NCI-H345 (cell line): ENCODE measurements at places on chromosomes 12 and 14.

- no peak for DNase-seq
Measured at GRCh38 chr12:132672116-132672515, 15.0 kb downstream of the POLE start.

GRCh38 chr12:108438667-108439066, 76.4 kb upstream of the FICD start:
- no peak for DNase-seq

DNA sequence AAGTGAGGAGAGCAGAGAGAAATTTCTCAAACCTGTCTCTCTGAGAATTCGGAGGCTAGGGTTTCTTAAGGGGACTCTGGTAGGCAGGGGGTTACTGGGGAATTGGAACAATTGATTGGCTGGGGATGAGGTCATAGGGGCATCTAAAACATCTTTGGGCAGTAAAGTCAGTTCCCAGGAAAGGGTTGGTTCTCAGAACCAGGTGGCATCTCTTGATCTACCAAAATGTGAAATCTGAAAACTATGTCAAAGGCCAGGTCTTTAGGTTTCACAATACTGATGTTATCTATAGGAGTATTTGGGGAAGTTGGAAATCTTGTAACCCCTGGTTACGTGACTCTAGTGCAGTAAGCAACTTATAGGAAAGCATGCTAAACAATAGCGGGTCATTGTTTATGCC, 6.9 kb downstream of the C12orf75 start:
- no peak for DNase-seq

- no peak for DNase-seq
Measured at GRCh38 chr12:8946733-8947132, 2.7 kb downstream of the M6PR start.

GRCh38 chr12:120473807-120474615, 4.5 kb upstream of the SRSF9 start:
- no peak for DNase-seq

- no peak for DNase-seq
Measured at GRCh38 chr14:81396113-81396512, 4.0 kb downstream of the STON2 start.

DNA sequence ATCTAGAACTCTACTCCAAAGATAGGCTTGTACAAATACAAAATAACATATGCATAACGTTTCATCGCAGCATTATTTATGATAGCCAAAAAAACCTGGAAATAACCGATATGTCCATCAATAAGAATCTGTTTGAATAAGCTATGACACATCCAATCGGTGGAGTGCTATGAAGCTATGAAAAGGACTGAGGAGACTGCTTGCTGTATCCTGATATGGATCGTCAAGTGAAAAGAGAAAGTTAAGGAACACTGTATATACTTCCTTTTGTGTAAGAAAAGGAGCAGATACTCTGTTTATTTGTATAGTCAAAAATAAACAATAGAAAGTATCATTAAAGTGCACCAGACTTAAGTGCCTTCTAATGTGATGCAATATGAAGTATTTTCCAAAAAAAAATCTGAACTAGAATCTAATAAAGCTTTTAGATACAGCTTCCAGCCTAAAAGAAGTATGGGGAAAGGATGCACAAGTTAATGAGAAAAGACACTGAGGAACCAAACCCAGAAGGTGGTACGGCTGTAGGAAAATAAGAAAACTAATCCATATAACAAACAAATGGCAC, 645 bp upstream of the KLHDC1 start:
- DNase-seq: no peak

DNA sequence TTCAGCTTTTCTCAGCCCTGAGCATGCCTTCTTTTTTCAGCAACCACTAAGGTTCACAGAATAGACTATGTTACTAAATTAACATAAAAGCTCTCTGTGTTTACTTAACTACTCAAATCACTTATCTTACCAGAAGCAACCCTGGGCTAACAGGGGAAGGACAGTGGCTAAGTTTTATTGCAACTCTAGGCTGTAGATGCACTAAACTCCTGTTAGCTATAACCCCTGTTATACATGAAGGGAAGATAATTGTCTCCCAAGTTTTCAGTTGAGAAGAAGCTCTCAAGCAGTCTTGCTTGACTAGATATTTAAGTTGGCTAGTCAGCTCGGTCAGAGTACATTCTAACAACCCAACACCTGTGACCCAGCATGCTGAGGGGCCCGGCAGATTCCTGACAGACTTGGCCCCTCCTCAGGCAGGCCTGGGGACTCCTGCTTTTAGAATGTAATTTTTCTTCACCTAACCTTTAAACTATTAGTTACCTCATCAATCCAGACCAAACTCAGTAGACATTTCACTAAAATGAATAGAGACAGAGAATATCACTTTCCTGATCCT, 464.5 kb downstream of the EGLN3 start:
- DNase-seq: no peak

DNA sequence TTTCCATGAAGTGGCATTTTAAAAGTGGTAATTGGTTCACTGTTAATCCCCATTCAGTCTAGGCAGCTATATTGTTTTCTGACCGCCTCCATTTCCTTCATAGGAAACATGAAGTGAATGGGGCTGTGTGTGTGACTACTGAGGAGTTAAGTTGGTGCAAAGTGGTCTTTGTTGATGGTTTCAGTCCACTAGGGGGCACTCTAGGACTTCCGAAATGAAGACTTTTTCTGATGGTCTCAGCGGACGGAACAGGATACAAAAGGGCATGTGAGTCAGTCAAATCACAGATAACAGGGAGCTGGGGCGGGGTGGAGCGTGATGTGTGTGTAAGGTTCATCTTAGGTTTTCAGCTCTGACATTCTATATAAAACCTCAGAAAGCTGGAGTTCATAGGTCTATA, 240.1 kb upstream of the OR4E1 start:
- DNase-seq: peak; percentile 36

DNA sequence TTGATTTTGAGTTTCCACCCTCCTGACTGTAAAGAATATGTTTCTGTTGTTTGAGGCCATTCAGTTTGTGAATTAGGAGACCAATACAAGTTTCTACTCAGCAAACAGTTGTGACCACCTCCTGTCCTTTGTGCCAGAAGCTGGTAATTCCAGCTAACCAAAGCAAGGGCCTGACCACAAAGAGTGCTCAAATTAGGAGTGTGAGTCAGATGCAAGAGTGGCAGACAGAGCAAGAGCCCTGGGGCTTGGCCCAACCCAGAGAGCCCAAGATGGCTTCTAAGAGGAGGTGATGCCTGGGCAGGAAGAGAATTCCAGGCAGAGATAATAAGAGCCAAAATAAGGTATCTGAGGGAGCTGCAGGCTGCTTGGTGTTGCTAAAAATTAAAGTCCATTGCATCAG, 77.7 kb upstream of the C14orf132 start:
- DNase-seq: no peak
